ENCODE measurements at places on chromosomes 1 and 21.

DNA sequence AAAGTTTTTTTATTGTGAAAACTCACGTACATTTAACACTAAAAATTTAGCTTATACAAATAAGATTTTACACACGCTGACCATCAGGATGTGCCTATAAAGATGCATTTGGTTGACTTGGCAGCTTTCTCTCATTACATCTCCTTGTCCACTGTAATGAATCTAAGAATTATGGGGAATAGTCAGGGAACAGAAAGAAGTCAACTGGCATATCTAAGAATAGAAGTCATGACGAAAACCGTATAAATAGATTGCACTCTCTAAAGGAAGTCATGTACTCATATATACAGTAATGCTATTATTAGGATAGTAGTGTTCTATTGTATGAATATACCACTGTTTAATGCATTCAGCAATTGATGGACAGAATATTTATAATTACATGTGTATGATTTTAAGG is 575.8 kb upstream of the B3GALT2 start:
- DNase-seq, result no peak

DNA sequence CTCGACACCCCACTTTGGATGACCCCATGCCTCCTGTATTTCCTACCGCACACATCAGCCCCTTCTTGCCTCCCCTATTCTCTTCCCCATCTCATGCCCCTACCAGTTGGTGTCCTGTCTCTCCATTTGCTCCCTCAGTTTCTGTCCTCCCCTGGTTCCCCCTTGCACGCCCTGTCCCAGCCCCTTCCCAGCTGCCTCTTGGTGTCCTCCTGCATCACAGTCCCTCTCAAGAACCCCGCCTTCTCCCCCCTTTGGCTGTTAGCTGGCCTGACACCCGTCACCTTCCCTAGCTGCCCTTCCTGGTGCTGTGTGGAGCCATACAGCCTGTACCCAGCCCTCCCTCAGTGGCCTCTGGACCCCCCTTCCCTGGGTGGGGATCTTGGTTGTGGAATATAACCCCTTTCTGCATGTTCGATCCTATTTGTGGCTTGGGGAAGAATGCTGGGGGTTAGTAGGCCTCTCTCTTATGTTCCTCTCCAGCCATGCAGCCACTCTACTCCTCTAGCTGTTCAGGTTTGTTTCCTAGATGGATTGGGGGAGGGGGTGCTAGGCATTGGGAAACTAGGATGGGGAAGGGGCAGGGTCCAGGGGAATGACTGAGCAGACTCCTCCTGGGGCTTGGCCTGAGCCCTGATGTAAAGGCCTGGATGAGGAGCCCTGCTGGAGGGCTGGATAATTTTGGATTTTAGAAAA is 41.4 kb upstream of the NFASC start:
- DNase-seq, result peak; percentile 41

GRCh38 chr1:226945858-226946245 is 5.8 kb downstream of the COQ8A start:
- DNase-seq, result no peak

- no peak for DNase-seq
These were observed 42.7 kb upstream of the AJAP1 start for GRCh38 chr1:4611563-4612341.

DNA sequence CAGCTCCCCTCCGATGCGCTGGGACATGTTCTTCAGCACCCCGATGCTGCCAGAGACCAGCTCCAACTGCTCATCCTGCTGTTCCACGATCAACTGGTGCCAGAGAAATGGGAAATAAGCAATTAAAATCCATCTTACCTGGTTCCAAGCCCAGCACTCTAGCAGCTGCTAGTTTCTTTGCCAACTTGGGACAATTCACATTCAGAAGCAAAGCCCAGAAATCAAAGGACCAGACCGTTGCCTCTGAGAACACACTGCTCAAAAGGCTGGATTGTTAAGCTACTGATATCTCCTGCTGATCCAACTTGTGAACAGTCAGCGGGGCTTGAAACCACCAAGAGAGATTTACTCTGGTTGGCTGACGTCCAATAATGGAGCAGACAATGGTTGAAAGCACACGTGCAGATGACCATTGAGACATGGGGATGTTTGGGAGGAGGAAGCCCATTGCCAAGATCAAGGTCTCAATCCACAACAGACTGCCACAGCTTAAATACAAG is 34.4 kb downstream of the STX6 start:
- no peak for DNase-seq

DNA sequence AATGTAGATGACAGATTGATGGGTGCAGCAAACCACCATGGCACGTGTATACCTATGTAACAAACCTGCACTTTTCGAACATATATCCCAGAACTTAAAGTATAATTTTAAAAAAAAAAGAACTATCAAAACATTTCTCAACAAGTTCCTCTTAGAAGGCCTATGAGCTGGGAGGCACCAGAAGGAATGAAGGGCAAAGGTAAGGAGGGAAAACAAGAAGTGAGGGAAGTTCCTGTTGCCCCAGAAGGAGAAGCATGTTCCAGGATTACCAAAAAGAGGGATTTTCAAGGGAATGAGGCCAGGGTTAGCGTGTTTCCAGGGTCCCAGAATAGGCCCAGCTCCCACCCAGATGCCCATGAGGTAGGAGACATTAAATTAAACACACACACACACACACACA is 361.0 kb downstream of the SETD4 start:
- DNase-seq, result no peak

DNA sequence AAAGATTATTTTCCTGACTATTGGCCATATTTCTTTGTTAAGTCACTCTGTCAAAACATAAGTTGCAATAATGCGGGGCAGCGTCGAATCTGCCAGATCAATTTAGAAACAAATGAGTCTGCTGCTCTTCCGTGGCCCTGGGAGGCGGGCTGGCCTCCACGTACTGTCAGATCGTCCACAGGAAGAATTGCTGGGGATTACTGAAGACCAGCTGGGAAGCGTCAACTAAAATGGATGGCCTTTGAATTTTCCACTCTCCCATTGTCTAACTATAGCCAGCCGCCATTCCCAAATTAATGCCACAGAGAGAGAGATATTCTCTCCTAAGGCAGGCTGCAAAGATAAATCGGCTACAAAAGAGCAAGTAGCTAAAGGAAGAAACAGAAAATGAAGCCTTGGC is 560.2 kb downstream of the SMYD3 start:
- DNase-seq, result no peak

DNA sequence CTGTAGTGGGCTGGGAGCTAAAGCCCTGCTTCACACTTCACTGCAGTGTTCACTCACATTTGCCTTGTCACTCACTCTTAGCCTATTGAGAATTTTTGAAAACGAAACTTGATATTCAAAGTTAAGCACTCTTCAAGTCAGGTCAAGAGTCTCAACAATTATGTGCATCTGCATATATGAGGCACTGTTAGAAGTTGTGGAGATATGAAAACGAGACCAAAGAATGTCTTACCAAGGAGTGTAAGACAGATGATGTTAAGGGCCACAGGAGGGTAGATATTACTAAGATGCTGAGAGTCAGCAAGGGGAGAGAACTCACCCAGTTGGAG is 64.7 kb upstream of the GJA8 start:
- no peak for DNase-seq

DNA sequence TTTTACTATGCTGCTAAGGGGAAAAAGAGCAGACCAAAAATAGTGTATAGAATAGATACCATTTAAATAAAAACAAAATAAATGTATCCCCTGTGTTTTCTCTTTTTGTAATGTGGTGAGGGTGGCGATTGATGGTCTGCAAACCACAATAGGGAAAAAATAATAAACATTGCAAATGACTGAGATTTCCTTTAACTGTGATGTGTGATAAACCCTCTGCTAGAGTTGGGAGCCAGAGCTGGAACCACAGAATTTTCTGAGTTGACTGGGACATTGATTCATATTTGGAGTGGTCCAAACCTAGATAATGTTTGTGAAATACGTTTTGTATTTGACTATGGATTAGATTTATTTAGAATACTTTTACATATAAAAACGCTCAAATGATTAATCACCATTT is 70.6 kb upstream of the PTGFR start:
- DNase-seq, result no peak

- DNase-seq, result no peak
These were observed 129.1 kb upstream of the NGF start for GRCh38 chr1:115467196-115467595.

DNA sequence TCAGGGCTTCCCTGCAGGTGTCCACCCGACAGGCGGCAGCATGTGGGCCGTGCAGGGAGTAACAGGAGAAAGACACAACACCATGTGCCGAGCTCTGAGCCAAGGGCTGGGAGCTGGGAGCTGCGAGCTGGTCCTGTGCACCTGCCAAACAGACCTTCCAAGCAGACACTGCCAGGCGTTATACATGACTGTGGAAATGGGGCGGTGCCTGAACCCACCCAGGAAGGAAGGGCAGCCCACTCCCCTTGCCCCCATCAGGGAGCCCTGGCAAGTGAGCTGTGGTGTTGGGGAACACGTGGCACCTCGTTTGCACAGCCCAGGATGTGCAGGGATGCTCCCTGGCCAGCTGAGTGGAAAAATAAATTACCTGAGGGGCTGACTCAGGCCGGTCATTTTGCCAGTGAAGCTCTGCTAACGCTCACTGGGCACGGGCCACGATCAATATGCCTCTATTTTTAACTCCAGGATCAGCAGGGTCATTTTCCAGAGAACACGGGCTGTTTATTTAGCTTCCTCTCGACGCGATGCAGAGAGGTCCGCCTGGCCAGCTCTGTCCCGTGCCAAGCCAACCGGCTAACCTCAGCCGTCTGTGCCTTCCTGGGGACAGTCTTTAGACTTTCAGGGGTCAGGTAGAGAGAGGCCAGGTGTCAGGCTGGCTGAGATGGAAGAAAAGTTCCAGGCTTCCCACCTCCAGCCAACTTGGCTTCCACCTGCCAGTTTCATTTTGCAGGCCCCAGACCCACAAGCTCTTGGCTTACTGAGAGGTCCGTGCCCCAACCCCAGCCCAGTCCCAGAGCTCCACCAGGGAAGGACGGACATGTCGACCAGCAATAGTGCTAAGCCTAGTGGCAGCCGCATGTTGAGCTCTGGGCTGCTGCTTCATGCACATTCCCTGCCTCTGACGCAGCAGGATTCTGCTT is 196.7 kb upstream of the VAMP3 start:
- no peak for DNase-seq

- no peak for DNase-seq
These were observed 1.5 kb upstream of the CCDC27 start for GRCh38 chr1:3750741-3751140.

DNA sequence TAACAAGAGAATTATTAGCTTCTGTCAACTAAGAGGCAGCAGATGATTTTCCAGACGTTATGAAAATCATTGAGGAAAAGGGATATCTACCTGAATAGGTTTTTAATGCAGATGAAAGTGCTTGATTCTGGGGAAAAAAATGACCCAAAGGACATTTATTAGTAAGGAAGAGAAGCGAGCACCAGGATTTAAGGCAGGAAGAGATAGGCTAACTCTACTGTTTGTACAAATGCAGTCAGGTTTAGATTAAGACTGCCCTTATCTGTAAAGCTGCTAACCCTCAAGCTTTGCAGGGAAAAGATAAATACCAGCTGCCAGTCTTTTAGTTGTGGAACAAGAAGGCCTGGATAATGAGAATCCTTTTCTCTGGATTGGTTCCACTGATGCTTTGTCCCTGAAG is 33.0 kb upstream of the LRIG2 start:
- no peak for DNase-seq
